Aorta (tissue), 5 donors: ENCODE measurements at places on chromosomes 4 and X.

GRCh38 chr4:113539408-113539807 lies 222.1 kb downstream of the CAMK2D start:
- DNase-seq = no peak

DNA sequence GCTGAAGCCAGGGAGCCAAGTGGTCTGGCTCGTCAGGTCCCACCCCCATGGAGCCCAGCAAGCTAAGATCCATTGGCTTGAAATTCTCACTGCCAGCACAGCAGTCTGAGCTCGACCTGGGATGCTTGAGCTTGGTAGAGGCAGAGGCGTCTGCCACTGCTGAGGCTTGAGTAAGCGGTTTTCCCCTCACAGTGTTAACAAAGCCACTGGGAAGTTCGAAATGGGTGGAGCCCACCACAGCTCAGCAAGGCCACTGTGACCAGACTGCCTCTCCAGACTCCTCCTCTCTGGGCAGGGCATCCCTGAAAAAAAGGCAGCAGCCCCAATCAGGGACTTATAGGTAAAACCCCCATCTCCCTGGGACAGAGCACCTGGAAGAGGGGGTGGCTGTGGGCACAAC lies 353.8 kb downstream of the NAP1L3 start:
- no peak for DNase-seq

GRCh38 chr4:79609817-79610216 lies 201.8 kb upstream of the GK2 start:
- no peak for DNase-seq

DNA sequence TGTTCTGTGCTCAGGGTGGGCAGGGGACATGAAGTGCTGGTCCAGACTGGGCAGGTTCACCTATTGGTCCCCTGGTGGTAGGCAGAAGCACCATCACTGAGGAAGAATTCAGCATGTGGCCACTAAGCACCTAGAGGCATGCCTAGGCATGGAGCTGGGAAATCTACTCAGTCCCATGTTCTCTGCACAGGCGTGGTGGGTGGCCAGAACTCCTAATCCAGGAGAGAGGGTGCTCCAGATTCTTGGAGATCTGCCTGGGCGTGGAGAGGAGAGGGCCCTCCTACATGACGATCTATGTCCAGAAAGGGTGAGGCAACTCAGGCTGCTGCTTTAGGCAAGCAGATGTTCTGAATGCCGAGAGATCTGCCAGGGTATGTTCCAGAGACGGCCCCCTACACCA lies 44.6 kb upstream of the MAGEC2 start:
- no peak for DNase-seq

DNA sequence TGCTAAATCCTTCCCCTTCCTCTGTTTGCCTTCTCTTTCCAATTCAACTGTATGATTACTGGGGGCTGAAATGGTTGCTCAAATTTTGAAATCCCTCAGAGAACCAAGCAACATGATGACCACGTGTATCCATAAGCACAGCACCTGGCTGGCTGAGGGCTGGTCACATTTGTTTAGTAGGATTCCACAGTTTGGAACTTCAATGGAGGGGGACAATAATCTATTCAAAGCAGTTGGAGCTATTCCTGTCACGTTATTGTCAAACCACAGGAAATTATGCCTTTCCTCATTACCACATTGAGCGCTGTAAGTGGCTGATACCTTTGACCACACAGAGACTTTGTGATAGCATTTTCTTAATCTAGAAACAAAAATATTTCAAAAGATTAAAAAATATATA lies 7.0 kb downstream of the TMSB4X start:
- no peak for DNase-seq

- DNase-seq = no peak
These were observed 62.6 kb downstream of the TRIML1 start for GRCh38 chr4:188201851-188202250.

- no peak for DNase-seq
These were observed 44.1 kb downstream of the DTHD1 start for GRCh38 chr4:36325499-36325898.

GRCh38 chr4:65924843-65925242 lies 254.6 kb upstream of the EPHA5 start:
- no peak for DNase-seq

DNA sequence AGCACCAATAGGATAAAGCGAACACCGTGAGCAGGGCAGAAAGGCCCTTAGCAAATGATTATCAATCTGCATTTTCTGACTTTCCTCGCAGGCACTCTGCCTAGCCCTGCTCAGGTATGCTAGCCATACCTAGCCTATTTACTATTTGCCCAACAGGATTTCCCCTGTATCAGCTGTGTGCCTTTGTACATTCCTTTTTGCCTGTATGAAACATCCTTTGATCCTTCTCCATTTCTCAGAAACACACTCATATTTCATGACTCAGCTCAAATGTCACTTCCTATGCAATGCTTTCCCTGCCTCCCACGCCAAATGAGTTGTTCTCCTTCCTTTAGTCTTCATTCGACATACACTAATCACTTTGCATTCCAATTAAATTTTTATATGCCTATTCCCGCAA lies 37.2 kb downstream of the PCDH7 start:
- no peak for DNase-seq
